ENCODE measurements at places on chromosomes 13 and 19.

DNA sequence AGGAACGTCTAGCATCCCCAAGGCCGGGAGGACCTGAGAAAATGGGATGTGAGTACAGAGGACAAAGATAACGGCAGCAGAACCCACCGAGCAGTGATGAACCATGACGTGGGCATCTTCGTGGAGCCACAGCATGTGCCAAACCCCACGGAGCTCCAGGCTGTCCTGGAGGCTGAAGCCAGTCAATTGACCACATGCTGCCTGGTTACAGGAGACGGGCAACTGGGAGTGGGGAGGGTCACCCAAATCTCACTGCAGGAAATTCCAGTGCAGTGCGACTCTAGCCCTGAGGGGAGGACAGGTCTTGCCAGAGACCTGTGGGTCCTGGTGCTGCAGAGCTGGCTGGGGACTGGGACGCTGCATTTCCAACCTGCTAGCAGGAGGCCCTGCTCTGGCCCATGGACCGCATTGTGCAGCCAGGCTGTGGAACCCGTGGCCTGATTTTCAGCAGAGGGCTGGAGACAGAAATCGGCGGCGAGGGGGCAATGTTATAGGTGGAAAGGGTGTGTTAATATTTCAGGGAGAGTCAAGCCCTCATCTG is 3.2 kb upstream of the GRTP1 start:
- DNase-seq: no peak

DNA sequence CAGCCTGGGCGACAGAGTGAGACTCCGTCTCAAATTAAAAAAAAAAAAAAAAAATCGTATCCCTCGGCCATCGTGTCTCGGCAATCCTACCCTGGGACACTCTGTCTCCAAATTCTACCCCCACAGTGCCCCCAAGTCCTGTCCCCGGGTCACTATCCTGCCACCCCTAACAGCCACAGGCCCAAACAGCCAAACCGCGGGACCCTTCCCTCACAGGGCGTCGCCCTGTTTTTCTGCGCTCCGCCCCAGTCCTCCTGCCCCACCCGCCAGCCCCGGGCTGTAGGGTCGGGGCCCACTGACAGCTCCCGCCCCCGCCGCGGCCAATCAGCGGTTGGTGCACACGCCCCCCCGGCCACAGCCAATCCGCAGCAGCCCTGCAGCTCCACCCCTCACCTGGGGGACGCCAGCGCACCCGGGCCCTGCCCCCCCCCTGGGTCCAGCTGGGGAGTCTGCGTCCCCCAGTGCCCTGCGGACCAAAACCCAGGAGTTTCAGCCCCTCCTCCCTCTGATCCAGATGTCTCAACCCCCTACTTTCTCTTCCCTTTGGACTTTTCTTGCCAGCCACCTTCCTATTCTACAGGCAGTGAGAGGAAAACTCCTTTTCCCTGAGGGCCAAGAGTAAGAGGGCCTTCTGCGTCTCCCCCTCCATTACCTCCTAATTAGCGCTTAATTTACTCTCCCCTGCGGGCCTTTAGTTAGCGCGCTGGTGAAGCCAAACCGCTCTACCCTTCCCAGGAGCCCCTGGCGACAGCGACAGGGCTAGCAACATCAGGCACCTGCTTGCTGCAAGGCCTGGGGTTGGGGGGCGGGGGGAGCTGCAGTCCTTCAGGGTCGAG is 1.5 kb upstream of the BCAT2 start:
- no peak for DNase-seq

GRCh38 chr13:34935841-34936240 is 6.2 kb upstream of the NBEA start:
- no peak for DNase-seq

DNA sequence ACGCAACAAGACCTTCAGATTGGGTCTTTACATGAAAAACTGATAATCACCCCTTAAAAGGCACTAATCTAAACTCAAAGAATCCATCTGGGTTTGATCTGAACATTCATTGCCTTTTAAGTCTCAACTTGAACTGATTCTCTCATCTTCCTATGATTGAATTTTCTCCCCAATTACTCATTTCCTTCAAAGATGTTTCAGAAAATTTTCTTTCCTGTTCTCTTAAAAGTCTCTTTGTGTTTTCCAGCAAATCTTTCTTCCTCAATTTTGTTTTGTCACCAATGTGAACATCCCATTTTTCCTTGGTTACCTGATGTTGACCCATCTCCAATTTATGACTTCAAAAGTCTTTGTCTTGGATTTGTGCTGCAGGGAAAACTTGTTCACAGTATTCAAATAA is 234.3 kb downstream of the DACH1 start:
- DNase-seq: no peak

GRCh38 chr13:80448725-80449124 is 107.8 kb upstream of the SPRY2 start:
- DNase-seq: no peak

DNA sequence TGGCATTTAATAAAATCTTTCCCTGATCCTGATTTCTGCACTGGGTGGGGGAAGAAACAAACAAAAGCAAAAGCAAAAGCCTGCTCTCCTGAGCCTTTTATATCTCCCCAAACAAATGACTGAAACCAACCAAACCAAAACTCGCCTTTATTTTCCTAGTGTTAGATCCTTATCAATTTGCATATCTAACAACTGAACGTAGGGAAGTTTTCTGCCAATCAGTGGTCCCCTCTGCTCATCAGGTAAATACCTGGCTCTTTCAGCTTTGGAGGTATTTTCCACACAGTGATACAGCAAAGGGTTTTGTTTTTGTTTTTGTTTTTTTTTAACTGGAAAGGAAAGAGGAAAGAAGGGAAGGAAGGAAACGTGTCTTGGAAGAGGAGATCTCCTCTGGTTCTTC is 3.3 kb downstream of the AMER2 start:
- DNase-seq: no peak

DNA sequence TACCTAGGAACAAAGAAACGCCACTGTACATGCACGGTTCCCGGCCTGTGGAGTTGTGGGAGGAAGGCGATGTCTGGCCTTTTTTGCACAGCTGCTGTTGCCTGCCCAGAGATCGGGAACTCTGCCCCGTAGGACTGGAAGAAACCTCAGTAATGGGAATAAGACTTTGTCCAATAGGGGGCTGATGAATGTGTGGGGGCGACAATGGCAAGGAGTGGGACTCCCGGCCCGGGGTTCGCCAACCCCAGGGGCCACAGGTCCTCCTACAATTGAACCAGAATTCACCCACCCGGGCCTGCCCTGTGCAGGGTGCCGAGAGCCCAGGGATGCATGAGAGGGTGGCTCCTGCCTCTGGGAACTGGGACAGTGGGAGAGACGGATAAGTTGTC is 2.0 kb upstream of the CEBPA start:
- no peak for DNase-seq

DNA sequence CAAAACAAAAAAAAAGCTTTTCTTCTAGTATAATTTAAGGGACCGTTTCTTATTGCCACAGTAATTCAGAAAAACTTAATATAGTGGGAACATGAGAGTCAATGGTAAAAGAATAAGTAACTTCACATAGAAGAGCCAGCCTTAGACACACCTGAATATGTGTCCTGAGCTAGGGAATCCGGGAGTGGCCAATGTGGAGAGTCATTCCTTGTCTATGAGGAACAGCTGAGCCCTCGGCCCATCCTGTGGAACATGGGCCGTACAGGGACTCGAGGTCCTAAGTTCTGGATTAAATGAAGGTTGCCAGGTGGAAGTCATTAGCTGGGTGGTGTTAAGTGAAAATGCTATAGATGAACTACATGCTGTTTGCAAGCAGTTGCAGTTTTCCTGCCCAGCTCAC is 32.2 kb downstream of the EFNB2 start:
- no peak for DNase-seq

DNA sequence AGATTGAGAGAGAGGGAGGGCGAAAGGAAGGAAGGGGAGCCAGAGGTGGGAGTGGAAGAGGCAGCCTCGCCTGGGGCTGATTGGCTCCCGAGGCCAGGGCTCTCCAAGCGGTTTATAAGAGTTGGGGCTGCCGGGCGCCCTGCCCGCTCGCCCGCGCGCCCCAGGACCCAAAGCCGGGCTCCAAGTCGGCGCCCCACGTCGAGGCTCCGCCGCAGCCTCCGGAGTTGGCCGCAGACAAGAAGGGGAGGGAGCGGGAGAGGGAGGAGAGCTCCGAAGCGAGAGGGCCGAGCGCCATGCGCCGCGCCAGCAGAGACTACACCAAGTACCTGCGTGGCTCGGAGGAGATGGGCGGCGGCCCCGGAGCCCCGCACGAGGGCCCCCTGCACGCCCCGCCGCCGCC is at the start of gene TNFSF11:
TNFSF11 (plus strand) TSS at position 142 of the 400 bp plus-strand sequence; CDS start at position 294, 152 bp downstream.
- no peak for DNase-seq

DNA sequence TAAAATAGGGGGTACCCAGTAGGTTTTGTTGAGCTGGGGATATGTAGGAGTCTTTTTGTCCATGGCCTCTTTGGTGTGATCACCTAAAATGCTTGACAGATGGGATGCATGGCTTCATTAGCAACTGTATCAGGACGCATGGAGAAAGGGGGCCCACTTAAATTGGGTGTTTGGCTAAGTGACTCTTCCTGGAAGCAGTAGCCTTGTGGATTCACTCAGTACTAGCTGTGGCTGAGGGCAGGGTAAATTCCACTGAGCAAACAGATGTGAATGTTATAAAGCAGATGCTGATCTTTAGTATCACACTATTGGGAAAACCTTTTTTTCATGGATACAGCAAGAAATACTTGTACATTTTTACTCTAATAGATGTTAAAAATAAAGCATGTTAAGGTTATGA is 140.0 kb downstream of the FGF14 start:
- no peak for DNase-seq

- DNase-seq: no peak
These were observed 19.3 kb upstream of the DOCK9 start for GRCh38 chr13:98997011-98997730.

DNA sequence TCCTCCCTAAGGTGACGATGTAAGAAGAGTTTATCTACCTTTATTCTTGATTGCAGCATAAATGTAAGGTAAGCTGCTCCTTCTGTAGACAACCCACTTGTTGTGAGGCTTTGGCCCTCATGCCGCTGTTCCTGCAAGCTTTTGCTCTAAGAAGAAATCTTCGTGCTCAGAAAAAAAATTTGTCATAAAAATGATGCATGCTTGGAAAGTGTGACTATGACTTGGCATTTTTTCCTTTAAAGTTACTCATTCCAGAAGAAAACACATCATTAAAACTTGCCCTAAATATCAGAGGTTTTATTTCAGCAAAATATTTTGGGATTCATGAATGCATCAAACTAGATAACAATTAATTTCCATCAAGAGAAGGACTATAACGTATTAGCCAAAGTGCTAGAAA is 39.8 kb downstream of the KCTD12 start:
- no peak for DNase-seq

GRCh38 chr13:21059641-21060337 is 1.6 kb downstream of the LATS2 start:
- no peak for DNase-seq

GRCh38 chr19:33427801-33428626 is 54.5 kb downstream of the CEBPG start:
- DNase-seq: no peak

GRCh38 chr13:102147353-102147752 is 254.5 kb downstream of the FGF14 start:
- no peak for DNase-seq

DNA sequence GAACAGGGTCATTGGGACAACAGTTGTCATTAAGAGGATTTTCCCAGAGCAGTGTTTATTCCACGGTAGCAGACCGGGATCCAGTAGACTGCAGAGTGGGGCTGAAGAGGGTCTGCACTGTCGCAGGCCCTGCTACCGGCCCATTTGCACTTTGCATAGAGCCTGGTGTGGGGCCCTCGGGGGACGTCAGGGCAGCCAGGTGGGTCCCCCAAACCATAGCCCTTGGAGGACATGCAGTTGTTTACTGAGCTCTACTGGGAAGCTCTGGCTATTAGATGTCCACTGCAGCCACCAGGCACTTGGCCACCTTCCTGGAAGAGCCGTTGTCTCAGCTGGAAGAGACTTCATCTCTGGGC is 45.8 kb downstream of the SLC7A9 start:
- no peak for DNase-seq

- no peak for DNase-seq
These were observed 482.7 kb downstream of the SLITRK6 start for GRCh38 chr13:85316506-85317025.

GRCh38 chr13:99949679-99950413 is 21.7 kb downstream of the ZIC5 start:
- no peak for DNase-seq

DNA sequence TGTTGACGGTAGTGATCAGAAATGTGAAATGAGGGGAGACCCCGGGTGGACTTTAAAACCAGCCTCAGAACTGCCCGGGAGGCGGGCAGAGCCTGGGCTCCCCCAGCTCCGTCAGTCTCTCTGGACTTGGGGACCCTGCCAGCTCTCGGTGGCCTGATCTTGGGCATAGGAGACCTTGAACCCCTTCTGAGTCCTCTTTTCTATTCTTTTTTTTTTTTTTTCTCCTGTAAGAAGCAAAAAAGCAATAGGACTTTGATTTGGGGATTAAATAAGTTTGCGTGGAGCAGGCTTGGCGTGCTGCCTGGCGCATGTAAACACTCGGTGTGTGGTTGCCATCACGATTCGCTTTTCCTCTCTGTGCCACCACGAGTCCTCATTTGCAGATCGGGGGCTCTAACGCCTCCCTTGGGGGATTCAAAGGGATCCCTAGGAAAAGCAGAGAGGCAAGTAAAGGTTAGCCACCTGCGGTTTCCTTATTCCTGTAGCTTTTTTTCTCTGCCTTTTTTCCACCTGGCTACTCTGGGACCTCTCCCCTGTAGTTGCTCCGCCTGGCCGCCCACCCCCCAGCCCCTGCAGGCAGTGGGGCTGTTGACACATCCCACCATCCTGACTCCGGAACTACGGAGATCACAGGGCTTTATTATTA is 1.3 kb downstream of the SAFB start:
- DNase-seq: no peak

- no peak for DNase-seq
These were observed 26.3 kb downstream of the CYP4F2 start for GRCh38 chr19:15871570-15871969.

DNA sequence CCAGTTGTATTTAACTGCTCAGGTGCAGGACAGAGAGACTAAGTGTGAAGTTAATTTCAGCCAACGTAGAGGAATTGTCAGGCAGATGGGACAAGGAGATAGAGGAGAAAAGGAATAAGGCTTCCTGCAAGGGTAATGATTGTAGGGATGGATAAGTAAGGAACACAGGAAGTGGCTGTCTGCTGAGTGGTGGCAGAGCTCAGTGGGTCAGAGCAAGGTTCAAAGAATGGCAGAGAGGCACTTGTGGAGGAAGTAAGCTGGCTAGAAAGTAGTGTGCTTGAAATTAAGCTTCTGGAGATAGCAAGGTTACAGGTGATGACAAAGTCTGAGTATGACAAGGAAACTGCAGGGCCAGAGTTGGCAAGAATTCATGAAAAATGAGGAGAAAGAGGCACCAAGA is 47.9 kb downstream of the USPL1 start:
- no peak for DNase-seq

GRCh38 chr19:13056052-13056660 is 46.5 kb downstream of the LYL1 start:
- no peak for DNase-seq

DNA sequence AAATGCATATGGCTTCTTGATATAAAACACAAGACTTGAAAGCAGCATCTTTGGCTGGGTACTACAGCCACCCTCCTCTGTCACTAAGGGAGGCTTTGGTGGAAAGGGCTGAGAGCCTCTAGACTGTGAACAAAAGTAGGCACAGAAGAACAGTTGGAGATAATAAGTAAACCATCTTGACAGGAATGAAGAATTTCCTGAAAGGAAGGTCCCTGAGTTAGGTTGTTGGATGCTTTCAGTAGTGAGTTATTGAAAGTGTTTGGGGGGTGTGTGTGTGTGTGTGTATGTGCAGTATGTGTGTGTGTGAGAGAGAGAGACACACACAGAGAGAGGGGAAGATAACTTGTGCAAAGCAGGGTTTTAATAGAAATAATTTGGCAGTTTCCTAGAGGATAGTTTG is 38.2 kb downstream of the ALOX5AP start:
- no peak for DNase-seq

Measured in AG04449 (cell line).